Stimulated activated CD4-positive, alpha-beta T cell treated with anti-CD3 and anti-CD28 coated beads, Interleukin-15, amount 100 ng/mL, for 1 hour (primary cell): ENCODE measurements at places on chromosomes 1 and 21.

DNA sequence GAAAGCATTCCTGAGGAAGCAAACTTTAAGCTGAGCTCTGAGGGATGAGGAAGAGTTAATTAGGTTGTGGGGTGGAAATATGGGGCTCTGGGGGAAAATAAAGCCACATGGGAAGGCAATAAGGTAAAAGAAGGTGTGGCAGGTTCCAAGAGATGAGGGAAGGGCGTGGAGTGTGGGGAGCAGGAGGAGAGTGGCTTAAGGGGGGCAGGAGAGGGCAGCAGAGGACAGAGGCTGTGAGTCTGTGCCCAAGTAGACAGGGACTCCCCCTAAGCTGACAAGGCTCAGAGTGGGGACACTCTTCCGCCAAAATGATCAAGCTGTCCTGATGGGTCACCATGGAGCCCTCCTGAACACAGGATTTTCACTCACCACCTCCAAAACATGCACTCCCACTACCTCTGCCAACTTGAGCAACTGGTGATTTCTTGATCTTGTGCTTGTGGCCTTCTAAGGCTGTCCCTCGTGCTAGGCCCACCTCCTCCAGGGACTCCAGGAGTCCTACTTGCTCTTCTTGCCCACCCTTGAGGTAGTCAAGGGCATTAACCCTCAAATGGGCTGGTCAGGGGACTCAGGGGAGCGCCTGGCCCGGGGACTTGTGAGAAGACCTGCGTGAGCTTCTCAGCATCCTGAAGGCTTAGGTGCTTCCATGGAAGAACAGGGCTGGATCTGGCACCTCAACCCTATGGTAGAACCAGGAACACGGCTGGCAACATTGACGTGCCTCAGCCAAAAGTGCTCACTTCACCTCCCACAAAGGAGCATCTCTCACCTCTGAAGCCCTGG is 23.4 kb downstream of the DMAP1 start:
- no peak for DNase-seq

DNA sequence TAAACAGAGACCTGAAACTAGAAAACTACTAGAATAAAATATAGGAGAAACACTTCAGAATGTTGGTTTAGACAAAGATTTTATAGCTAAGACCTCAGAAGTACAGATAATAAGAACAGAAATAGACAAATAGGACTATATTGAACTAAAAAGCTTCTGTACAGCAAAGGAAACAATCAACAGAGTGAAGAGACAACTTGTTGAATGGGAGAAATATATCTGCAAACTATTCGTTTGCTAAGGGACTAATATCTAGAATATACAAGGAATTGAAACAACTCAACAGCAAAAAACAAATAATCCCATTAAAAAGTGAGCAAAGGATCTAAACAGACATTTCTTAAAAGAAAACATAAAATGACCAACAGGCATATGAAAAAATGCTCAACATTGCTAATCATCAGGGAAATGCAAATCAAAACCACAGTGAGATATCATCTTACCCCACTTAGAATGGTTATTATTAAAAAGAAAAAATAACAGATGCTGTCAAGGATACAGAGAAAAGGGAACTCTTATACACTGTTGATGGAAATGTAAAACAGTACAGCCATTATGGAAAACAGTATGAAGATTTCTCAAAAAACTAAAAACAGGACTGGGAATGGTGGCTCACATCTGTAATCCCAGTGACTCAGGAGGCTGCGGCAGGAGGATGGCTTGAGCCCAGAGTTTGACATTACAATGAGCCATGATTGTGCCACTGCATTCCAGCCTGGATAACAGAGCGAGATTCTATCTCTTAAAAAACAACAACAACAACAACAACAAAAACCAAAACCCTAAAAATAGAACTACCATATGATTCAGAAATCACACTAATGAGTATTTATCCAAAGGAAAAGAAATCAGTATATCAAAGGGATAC is 37.3 kb upstream of the ZSWIM5 start:
- no peak for DNase-seq

- no peak for DNase-seq
Measured at GRCh38 chr1:15180945-15181523, 27.5 kb downstream of the TMEM51 start.

GRCh38 chr1:233909195-233909594 is 4.7 kb downstream of the SLC35F3 start:
- DNase-seq, result no peak

- no peak for DNase-seq
Measured at GRCh38 chr1:92291372-92291999, 7.3 kb downstream of the GLMN start.

DNA sequence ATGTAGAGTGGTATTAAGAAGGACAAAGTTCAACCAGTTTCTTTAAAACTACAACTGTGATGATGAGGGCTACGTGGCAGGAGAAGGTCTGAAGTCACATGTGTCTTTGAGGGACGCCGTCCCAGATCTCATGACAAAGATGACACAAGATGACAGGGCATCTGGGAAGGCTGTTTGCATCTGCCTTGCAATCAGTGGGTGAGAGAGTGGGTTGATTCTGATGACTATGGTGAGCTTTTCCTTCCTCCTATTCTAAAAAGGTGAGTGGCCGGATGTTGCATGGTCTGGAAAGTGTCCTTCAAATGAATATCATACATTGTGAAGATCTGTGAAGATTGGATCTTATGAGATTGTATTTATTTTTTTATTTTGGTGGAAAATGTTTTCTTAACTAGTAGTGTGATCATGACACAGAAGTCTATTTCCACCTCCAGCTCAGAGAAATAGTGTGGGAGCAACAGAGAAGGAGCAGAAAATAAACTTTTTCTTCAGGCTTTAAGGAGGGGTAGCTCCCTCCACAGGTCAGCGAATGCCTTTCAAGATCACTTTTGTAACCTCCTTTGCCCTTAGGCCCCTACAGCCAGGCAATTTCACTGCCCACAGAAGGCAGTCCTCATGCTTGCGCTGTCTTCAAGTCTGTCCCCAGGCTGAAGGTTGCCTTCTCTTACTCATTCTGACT is 76.0 kb upstream of the ATF3 start:
- no peak for DNase-seq

DNA sequence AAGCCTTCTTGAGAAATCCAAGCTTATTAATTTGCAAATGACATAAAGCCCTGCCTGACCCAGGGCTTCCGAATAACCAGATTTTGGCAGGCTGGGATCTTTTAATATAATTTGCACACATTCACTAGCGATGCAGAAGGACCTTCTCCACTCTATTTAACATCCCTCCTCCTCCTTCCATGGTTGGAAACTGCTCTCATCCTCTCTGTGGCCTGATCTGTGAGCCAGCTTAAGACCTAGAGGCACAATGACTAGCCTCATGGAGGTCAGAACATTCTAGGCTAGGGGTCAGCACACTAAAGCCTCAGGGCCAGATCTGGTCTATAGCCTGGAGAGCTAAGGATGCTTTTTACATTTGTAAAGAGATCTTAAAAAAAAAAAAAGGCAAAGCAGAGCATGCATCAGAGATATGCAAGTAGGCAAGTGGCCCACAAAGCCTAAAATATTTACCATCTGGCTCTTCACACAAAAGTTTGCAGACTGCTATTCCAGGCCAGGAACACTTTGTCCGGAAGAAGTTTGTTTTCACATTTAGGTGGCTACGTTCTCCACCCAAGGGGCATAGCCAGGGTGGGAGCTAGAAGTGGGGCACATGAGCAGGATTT is 138.2 kb upstream of the HMGB4 start:
- DNase-seq, result no peak

DNA sequence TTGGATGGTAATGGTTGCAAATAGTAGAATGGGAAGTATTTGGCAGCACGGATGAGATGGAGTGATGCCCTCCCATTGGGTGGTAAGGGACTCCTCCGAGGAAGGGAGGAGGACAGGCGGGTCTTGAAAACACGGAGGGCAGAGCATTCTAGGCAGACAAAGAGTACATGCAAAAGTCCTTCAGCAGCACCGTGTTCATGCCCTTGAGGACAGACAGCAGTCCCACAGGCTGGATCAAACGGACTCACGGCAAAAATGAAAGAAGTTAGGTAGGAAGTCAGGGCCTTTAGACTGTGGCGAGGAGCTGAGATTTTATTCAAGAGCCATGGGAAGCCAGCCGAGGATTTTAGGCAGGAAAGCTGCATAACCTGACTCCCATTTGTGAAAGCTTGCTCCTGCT is 253.9 kb downstream of the RHOU start:
- DNase-seq, result no peak
